Activated T-helper 17 cell treated with anti-CD3 and anti-CD28 coated beads, Interleukin-2, amount 50 U/mL, for 72 hours (primary cell): ENCODE measurements at places on chromosomes 3 and 15.
A peak's percentile ranks its signal among the peaks of the same experiment; 100 is the strongest.

- ATAC-seq: no peak
These were observed 199.1 kb downstream of the SI start for GRCh38 chr3:164879201-164879600.

DNA sequence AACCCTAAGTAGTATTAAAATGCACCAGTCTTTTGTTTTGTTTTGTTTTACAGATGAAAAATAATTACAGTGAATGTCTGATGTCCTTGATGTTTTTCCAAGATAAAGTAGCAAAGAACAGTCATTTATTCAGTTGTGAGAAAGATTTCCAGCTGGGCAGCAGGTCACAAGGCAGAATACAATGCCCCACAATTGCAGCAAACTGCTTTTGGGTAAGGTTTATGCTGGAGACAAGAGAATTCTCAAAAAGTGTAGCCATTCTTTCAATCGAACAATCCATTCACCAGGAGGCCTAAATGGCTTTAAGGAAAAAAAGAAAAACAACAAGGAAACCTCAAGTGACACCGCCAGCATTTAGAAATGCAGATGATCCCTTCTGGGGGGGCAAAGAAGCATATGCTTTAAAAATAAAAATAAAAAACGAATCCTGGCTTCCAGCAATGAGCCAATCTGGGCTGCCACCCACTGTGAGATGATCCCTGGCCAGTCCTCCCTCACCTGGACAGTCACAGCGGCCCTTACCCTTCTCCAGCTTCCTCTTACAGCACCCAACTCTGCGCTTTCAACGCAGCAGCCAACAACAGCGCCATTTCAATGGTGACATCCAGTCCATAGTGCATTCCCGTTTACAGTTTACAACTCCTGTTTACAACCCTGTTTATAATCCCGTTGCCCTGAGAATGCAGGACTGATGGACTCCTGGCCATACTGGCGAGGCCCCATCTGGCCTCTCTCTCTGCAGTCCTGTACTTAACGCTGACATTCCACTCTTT lies 25.7 kb upstream of the WNT5A start:
- no peak for ATAC-seq

DNA sequence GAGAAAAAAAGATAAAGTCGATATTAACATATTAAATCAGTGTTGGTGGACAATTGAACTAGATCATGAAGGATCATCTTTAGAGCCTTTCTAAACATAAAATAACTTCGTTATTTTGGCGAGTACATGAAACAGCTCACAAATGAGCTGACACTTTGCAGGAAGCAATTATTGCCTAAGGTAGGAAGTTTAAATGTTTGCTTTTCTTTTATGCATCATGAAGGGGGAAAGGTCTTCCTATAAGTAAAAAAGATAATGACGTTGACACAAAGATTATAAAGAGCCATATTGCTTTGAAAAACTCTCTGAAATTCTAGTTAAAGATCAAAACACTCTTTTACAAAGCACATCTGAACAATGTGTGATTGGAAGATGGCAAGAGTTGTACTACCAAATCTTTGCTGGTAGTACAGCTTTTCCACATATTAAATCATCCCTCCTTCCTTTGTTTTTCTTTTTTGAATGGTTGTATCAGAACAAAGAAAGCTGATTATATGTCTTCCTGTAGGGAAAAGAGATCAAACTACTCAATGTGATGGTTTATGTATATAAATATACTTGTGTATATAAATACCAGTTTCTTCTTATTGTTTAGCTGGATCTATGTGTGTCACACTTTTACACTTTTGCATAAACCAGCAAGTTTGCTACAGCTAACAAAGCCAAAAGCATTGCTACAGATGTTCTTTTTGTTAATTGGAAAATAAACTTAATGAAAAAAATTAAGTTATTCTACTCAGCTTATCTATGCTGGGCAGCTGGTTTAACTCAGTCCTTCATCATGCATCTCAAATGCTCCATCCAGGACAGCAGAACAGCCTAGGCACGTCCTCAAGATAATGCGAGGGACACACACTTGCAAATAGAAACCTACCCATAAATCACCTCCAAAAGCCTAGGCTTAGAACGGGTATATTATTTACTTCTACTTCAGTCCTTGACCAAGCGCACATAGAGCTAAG lies 850.8 kb upstream of the ROBO1 start:
- ATAC-seq: no peak

GRCh38 chr15:70082281-70082900 lies 15.3 kb downstream of the TLE3 start:
- no peak for ATAC-seq

DNA sequence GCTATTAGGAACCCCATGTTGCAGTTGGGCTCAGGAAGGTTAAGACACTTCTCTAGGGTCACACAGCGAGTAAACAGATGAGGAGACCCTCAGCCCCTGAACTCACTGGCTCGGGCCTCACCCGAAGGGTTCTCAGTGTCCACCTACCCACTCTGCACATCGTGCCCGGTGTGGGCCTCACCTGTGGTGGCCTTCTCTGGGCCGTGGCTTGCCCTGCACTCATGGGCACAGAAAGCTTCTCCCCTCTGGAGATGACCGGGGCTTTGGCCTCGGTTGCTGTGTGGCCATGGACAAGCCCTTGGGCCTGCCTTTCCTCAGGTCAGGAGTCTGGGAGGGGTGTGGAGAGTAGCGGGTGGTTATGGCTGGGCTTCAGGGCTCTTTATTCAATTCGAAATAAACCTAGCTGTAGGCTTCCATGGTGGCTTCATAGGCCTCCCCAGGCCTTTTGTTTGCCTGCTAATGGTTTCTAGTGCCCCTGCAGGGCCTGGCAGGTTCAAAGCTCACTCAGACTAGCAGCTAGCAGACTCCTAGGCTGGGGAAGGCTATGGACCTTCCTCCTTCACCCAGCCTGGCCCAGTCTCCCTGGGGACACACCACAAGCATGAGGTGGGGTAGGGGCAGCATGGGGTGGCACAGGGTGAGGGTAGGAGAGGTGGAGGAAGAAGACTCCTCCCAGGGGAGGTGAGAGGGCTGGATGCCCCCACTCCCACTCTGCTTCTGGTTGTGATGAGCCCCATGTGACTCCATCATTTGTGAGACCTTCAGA lies 103.1 kb downstream of the LINGO1 start:
- ATAC-seq: no peak

DNA sequence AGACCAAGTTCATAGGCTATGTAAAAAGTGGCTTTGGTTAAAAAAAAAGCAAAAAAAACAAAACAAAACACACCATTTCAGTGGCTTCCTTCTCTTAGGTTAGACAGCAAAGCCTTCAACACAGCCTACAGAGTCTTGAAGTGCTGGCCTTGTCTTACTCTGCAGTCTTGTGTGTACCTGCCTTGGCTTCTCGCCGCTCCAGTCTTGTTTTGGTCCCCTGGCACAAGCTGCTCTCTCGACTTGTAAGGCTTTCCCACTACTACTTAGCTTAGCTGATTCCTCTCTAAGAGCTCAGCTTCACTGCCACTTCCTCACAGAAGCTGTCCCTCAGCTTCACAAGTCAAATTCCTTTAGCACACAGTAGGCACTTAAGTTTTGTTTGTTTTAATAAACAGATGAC lies 63.0 kb downstream of the ST3GAL6 start:
- ATAC-seq: no peak

- no peak for ATAC-seq
These were observed 148.0 kb upstream of the MITF start for GRCh38 chr3:69591164-69591736.

GRCh38 chr15:40563426-40563825 lies 1.4 kb downstream of the CCDC32 start:
- no peak for ATAC-seq

GRCh38 chr3:71582612-71583565 lies 639 bp downstream of the FOXP1 start:
- ATAC-seq: peak; percentile 42

GRCh38 chr3:139774560-139775302 lies 97.0 kb upstream of the NMNAT3 start:
- no peak for ATAC-seq

DNA sequence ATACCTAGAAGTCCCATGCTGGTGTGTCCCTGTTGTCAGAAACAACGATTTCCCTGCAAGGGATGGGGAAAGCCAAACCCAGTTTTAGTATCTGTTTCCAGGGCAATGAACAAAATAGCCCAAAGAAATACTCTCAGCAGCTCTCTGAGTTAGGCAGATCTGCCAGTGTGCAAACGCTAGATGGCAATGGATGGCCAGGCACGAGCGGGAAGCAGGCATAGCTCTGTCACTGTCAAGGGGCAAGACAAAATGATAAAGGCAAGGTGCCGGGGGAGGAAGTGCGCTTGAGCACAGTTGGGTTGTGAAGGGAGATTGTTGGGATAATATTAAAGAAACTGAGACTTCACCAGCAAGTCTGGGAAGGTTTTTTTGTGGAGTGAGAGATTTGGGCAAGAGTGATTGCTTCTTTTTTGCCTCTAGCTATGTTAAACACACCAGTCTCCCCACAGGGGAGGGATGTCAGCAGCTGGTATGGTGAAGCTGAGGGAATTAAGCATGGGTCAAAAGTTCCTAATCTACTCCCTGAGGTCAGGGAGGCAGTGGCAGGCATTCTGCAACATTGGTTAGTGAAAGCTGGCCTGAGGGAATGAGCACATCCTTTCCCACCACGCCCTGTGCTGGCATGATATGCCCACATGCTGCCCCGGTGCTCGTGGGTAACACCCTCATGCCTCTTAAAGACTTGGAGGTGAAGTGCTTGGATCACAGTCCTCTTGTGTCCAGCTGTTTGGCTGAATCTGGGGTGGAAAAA lies 117.5 kb downstream of the PDCD6IP start:
- ATAC-seq: no peak

GRCh38 chr3:48157202-48157840 lies 30.9 kb downstream of the CDC25A start:
- ATAC-seq: no peak

DNA sequence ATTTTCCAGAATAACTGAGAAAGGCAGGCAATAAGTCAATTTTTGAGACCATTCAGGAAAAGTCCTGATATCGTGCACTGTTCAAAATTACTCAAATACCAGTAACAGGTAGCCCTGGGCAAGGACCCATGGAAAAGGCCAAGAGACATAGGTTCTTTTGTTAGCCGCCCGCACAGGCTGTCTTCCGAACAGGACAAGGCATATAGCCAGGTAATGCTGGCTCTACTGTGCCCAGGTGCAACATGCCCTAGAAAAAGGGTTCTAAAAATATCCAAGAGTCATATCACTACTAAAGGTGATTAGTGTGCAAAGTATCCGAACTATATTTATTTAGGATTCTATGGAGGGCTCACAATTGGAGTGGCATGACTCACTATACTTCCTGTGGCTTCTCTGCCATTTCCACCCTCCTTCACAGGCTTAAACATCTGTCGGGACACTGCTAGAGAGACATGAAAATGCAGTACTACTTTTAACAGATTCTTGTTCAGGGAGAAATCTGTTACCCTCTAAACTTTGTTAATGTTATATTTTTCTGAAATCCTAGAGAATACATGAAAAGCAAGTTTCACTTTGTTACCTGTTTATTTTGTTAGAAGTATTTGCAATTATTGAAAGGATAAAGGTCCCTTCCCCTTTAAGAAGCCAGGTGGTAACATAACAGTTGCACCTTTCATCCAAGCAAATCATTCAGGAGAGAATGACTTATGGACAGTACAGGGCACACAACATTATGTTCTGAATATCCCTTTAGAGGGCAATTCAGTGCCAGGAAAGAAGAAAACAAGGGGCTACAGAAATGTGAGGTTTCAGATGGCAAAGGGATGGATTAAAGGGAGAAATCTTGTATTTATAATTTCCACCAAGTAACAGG lies 293.3 kb upstream of the THBS1 start:
- no peak for ATAC-seq

- no peak for ATAC-seq
These were observed 24.3 kb downstream of the OXNAD1 start for GRCh38 chr3:16289144-16289889.

DNA sequence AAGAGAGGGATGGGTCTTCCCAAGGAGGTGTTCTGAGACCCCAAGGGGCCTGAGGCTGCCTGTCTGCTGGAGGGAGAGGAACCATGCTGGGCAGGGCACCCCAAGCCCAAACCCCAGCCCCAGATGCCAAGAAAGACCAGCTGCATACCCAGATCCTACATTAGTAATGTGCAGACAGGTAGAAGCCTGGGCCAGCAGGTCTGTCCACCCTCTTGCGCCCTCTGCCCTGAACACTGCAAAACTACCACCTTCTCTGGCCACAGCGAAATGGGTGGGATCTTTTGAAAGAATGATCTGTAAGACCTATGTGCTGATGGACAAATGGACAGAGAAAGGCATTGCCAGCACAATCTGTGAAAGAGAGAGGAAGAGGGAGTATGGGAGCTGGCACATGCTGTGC lies 283.2 kb downstream of the EPHB1 start:
- ATAC-seq: no peak

DNA sequence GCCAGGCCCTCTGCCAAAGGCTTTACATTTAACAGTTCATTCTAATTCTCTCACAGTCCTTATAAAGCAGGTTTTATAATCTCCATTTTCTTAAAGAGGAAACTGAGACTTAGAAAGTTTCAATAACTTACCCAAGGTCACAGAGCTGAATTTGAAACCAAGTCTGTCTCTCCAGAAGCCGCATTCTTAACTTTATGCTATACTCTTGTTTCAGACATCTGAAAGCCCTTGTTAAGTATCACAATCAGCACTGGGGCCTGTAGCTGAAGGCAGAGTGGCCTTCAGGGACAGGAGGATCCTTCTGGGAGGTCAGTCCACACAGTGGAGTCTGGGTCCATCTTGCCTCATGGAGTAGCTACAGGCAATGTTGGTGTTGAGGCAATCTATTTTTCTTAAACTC lies 27.9 kb downstream of the LRRN1 start:
- ATAC-seq: no peak

- ATAC-seq: no peak
These were observed 512.7 kb downstream of the FOXP1 start for GRCh38 chr3:71070497-71071463.

- ATAC-seq: no peak
These were observed 1.3 kb downstream of the SCG5 start for GRCh38 chr15:32642667-32643435.

DNA sequence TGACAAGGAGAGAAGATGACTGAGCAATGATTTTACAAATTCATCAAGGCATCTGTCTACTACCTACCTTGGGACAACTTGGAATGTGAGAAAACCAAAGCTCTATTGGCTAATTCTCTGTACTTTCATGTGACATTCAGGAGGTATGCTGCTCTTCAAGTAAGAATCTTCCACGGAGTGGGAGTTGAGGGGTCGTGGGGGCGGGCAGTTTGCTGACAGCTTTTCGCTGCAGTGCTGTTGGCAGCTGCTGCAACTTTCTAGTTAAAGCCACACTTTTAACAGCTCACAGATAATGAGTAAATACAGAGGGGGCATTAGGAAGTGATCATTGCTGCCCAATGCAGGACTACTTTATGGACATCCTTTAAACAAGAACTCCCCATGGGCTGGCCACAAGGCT lies 22.3 kb downstream of the CLDN1 start:
- no peak for ATAC-seq
